ENCODE measurements at places on chromosomes 13 and 19.
A peak's percentile ranks its signal among the peaks of the same experiment; 100 is the strongest.

DNA sequence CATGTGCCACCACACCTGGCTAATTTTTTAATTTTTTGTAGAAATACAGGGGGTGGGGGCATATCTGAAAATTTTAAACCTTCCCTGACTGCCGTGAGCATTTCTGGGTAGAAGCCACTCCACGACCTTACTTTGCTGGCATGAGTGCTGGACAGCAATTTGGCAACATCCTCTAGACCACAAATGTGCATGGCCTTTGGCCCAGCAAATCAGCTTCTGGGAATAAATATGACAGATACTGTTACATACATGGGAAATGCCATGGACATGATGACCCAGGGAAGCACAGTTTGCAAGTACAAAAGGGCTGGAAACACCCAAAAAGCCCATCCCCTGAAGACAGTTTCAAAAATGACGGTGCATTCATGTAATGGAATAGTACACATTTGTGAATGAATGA, 3.2 kb upstream of the PVR start:
- peak; percentile 82 for DNase-seq

DNA sequence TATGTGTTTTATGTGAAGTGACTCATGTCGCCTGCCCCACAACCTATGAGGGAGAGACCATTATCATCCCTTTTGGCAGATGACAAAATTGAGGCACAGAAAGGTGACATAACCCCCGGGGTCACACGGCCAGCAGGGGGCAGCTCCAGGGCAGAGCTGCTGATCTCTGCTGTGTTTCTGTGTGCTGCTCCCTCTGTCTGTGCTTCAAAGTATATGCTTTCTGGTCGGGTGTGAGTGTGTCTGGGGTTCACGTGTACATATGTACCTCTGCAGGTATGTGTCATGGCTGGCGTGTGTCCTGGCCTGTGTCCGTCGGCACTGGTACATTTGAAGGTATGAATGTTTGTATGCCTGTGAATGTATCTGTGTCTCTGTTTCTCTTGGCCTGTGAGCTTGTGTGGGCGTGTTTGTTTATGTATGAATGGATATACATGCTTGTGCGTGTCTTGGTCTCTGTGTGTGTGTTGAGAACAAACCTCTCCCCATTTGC, 7.1 kb downstream of the LIPE start:
- DNase-seq = peak; percentile 71

- no peak for DNase-seq
Observed at GRCh38 chr19:51125421-51126075, 842 bp downstream of the SIGLEC9 start.

- no peak for DNase-seq
Observed at GRCh38 chr13:74669149-74669548, 534.9 kb upstream of the KLF12 start.

DNA sequence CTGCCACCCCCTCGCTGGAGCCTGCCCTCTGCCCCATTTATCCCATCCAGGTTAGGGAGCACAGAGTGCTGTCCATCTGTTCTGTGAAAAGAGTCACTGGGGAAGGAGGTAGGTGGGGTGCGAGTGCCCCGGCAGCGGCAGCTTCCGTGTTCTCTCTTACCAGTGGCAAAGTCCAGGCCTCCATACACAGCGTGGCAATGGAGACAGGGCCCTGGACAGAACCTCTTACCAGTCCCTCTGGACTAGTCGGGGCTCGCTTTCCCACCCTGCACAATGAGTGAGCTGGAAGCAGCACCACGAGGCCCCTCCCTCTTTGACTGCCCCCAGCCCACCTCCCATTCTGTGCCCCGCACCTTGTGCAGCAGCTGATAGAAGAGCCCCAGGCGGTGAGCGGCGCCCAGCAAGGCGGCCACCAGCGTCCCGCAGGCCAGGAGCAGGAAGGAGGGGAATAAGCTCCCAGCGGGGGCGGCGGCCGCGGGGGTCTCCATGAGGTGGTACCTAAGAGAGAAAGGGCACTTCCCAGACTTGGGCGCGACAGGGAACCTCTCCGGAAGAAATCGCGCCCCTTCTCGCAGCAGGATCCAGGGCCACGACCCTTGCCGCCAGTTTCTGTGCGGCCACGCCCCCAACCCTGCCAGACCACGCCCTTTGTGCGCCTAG, 17.5 kb downstream of the SYDE1 start:
- peak; percentile 32 for DNase-seq

DNA sequence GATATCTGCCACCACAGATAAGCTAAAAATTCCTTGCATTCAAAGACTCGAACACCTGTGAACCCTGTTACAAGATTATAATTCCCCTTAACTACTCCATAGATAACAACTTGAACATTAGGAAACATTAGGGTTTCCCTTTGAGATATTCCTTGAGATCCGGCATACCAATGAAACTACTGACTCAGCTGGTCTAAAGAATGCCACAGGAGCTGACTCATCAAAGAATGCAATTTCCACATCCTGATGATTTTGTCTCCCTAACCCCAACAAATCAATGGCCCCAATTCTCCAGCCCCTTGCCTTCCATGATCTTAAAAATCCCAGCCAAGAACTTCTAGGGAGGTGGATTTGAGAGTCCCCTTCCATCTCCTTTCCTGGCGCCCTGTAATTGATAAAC, 35.6 kb upstream of the ZNF599 start:
- no peak for DNase-seq

DNA sequence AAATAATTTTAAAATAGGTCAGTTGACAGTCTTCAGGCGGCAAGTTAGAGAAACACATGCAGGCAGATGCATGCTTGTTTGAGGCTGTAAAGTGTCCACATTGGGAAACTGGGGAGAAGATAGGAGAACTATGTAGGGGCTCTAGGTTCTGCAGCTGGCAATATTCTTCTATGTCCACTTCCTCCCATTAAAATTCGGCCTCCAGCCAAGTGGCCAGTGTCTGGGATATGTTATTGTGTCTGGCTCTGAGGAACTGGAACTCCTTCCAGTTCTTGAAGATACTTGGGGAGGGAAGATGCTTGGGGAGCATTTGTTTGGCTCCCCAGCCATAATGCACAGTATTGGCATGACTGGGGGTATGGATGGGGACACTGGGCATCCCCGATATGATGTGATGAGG, 20.9 kb upstream of the KLF2 start:
- no peak for DNase-seq

DNA sequence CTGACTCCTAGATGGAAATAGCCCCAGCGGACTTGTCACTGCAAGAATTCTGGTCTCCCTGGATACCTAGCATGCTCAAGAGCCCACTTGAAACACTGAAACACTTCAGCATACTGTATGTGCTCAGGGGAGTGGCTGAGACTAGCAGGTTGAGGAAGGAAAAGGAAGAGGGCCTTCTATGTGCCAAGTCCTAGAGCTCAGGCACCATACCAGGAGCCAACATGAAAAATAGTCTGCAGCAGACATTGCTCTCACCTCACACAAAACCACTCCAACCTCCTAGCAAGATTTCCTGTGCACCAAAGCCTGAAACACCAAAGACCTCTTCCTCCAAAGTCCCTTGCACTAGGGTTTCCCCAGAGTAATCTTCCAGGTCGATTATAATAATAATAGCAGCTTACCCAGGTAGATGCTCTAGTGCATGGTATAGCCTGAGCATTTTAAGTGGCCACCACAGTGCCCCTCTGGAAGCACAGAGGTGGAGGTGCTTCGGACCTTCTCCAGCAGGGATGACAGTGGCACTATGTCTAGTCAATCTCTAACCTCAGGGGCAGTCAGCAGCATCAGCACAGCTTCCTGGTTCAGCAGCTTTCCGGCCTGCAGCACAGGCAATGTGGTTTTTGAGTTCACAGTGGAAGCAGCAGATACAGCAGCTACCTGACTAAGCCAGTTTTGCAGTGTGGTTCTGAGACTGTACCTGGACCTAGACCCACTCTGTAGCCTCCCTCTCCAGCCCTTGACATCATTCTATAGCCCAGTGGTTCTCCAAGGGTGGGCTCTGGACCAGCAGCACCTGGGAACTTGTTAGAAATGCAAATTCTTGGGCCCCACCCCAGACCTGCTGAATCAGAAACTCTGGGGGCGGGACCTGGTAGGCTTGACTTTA, 45.6 kb upstream of the UBE2L5 start:
- DNase-seq = no peak

GRCh38 chr13:112069061-112069844, 2.3 kb downstream of the SOX1 start:
- DNase-seq = no peak

GRCh38 chr13:25691654-25692053, 319.9 kb downstream of the ATP8A2 start:
- DNase-seq = no peak

DNA sequence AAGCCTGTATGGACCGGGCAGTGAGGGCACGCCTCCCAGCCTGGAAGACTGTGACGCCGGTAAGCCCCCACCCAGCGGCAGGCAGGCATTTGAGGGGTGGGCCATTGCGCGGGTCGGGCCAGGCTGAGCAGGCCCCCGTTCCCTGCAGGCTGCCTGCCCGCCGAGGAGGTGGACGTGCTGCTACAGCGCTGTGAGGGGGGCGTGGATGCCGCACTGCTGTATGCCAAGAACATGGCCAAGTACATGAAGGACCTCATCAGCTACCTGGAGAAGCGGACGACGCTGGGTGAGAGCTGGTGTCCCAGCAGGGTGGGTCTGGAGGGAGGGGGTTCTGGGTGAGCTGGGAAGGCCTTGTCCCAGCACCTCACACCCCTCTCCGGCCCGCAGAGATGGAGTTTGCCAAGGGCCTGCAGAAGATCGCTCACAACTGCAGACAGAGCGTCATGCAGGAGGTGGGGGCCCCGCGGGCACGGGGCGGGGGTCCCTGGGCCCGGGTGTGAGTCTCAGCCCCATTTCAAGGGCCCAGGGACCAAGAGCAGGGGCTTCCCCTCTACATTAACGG, 7.1 kb downstream of the ARHGAP45 start:
- DNase-seq = no peak

DNA sequence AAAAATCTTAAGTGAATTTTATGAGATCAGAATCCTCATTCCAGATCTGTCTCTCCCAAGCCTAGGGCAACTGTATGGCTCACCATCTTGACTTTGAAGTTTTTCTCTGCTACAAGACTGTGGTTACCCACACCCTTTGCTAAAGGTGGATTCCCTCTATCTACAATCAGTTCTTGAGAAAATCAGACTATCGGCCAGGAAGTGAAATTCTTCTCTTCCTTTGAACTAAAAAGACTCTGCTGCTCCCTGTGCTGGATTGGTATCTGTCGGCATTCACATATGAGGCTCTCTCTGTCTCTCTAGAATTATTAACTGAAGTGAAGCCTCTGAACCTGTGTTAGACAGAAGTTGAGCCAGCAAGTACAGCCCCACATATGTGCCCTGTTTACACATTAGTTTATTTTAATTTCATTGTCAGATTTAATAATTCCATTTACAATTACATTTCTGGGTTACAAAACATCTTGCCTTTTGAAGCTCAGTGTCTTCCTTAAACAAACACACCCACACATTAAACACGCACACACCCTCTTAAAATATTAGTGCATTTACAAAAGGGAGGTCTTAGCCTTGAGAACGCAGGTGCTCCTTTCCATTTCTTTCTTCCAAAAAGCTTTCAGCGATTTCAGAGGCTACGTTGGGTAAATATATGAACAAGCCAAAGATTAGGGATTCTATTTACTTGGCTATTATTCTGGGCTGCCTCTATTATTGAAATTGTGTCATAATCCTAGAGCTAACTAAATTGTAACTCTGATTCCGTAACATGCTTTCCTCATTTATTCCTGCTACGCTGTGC, 145.7 kb downstream of the MIPEP start:
- no peak for DNase-seq

DNA sequence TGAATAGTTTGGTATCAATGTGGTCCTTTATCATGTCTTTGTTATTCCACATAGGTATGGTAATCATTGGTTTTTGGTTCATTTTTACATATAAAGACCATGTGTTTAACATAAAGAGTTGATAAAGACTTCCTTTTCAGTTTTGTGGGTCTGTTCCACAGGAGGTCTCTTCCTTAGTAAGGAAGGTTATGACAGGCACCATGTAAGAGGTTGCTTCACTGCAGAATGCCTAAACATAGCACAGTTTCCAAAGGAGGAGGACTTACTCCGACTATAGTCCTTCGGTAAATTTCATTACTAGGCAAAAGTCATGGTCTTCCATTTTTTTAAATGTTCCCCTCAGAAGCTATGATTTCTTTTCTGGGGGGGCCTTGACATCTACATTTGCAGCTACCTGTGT, 27.1 kb upstream of the PCDH17 start:
- DNase-seq = no peak

GRCh38 chr19:4597975-4598671, 38.6 kb upstream of the SEMA6B start:
- peak; percentile 51 for DNase-seq

DNA sequence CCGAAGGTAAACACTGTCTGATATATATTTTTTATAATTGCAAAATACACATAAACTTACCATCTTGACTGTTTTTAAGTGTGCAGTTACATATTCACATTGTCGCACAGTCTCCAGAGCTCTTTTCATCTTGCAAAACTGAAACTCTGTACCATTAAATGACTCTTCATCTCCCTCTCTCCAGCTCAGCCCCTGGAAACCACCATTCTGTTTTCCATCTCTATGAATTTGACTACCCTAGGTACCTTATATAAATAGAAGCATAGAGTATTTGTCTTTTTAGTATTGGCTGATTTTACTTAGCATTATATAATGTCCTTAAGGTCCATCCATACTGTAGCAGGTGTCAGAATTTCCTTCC, 45.8 kb downstream of the LRCH1 start:
- no peak for DNase-seq

DNA sequence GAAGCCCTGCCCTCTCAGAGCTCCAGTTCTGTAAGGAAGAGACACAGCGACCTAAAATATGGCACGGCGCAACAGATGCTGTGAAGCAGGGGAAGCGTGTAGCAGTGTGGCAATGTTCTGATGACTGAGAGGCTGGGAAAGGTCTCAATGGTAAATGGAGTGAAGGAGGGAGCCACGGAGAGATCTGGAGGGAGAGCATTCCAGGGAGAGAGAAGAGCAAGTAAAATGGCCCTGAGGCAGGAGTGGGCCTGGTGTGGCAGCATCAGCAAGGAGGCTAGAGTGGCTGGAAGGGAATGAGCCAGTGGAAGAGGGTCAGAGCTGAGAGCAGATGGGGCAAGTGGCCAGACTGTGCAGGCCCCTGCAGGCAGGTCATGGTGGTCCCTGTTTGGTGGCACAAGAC, 16.4 kb downstream of the RCN3 start:
- no peak for DNase-seq

GRCh38 chr13:113021391-113021790, 52.4 kb downstream of the MCF2L start:
- DNase-seq = no peak

DNA sequence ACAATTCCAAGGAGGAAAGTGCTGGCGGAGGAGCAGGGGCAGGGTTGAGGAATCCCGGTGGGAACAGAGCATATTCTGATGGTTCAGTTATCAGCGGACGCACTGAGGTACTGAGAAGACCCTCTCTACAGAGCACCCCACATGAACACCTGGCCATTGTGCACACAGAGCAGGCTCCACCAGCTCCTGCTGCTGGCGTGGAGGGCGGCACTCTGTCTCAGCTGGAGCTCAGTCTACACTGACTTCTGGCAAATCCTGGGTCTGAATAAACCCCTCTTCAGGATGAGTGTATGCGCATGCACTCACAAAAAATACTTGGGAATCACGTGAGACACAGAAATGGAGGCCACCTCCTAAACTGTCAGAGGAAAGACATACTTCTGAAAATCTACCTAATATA, 114.4 kb upstream of the IRS2 start:
- no peak for DNase-seq
